ENCODE measurements at places on chromosomes 1 and 21.

DNA sequence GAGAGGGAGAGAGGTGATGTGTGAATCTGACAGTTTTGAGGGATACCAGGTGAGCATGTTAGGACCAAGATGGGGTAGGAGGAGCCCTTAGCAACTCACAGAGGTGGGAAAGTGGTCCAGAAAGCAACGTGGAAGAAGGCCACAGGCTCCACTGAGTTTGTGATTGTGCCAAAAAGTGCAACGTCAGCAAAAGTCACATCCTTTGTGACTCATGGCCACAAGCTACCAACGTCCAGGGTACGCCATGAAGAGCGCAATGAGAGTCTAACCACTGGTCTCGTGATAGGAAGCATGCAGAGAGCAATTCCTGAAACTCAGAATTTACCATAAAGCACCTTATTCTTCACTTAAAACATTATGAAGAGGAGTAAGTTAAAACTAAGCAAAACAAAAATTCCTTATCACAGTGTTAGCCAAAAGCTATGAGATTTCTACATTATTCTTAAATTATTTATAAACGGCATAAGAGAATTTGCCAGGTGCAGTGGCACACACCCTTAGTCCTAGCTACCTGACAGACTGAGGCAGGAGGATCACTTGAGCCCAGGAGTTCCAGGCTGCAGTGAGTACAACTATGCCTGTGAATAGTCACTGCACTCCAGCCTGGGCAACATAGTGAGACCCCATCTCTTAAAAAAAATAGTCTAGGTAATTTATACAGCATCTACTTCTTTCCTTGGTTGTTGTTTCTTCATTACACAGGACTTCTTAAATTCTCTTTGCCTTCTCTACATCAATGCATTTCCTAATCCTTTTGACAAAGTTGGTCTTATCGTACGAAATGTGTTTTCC, 55.2 kb downstream of the COLGALT2 start:
- DNase-seq: no peak

DNA sequence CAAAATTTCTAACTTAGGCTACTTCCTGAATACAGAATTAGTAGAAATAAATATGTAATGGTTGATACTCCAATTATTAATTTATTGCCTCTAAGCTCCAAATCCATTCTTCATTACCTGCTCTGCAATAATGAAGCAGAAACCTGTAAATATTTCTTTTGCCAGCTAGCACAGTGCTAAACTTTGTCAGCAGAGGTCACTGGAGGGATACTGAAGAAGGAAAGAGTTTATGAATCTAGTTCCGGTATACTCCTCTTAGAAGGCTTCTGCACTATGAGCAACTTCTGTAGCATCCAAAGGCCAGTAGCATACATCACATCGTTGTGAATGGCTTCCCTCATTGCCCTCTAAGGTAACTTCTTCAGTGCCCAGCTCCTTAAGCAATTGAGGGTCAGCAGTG, 81.0 kb upstream of the LHX8 start:
- no peak for DNase-seq

- peak; percentile 89 for DNase-seq
Measured at GRCh38 chr1:182962554-182963115, 9.7 kb upstream of the SHCBP1L start.

- DNase-seq: no peak
Measured at GRCh38 chr1:108592030-108592759, 32.3 kb downstream of the EEIG2 start.

GRCh38 chr1:39919545-39919944, 17.8 kb upstream of the MYCL start:
- DNase-seq: peak; percentile 69

DNA sequence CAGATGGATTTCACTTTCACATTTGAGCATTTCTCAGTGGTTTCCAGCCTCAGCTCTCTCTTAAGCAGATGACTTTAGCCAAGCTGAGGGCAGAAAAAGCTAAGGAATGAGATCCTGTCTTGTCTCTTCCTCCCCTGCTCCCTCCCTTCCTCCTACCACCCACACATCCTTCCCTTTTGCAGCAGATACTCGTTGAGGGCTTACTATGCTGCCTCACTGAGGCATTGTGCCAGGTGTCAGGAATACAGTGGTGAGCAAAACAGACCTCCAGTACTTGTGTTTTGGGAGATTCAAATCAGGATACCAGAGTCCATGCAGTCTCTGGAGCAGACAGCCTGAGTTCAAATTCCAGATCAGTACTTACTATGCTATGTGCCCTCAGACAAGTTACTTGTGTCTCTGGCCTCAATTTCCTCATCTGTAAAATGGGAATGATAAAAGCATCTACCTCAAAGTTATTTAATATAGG, 43.2 kb downstream of the KIF26B start:
- no peak for DNase-seq

DNA sequence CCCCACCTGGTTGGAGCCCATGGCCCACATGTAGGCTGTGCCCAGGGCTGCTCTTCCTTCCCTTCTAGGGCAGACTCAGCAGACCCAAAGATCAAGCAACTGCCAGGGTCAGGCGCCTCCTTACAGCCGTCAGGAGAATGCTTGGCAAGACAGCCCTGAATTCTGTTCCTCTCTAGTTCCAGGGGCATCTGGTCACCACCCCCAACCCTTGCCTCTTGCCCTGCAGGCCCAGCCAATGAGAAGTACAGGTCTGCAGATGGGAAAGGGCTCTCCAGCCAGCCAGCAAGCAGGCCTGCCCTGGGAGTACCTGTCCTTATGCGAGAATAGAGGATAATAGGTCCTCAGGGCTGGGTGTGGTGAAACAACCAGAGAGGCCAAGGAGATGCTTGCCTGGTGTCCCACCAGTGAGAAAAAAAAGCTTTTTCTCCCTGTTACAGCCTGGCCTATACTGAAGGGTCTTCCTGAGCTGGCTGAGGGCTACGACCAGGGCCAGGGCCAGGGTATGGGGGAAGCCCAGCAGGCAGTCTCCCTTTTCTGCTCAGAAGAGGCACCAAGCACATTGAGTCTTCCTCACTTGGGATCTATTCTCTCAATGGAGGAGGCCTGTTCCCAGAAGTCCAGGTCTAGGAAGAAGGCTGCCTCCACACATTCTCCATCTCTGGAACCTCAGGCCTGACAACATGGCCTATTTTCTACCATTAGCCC, 31.4 kb downstream of the NAV1 start:
- no peak for DNase-seq

DNA sequence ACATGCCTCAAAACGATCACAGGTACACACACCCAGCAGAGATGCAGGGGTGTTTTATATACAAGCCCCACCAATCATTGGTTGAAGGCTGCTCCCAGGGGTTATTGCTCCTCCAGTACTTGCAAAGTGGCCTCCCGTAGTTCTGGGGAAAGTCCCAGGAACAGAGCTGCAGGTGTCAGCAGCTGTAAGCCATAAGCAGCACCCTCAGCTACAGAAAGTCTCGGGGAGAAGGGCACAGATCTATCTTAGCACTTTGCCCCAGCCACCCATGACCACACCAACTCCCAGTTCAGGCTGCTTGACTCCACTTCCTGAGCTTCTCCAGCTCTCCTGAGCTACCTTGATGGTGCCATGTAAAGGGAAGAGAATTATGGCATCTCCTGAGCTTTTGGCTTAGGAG, 222.7 kb upstream of the GJB5 start:
- DNase-seq: no peak

DNA sequence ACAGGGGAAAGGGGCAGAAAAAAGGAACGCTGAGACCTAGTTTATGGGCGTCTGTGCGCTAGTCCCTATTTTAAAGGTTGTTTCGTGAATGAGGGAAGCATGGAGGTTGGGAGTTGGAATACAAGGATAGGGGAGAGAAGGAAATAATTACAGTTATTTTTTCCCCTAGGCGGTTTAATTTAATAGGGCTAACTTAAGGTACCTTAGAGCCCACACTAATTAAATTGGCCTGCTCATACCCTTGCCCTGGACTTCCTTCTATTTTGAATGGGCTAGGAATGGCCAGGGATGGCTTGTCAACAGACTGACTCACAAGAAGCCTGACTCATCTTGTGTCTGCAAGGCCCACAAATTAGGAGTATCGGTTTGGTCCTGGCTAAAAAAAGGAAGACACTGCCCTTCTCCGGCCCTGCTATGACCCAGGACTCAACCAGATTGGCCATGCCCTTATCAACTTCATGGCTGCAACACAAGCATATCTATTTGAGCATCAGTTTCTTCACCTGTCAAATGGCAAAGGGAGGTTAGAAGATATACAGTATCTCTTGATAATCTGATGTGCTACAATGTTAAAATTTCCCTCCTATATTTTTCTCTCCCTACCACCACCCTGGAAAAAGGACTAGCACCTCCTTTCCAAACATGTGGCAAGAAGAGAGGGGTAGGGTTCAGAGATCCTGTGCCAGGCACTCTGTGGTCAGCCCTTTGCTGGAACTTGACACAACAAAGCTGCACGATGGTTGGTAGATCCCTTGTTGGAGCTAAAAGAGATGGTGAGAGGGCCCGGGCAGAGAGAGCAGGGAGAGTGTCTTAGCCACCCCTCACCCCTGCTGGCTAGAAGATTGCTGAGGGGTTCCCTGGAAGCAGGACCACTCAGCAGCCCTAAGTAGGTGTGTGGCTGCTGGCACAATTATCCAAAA, 2.2 kb upstream of the SSBP3 start:
- no peak for DNase-seq

DNA sequence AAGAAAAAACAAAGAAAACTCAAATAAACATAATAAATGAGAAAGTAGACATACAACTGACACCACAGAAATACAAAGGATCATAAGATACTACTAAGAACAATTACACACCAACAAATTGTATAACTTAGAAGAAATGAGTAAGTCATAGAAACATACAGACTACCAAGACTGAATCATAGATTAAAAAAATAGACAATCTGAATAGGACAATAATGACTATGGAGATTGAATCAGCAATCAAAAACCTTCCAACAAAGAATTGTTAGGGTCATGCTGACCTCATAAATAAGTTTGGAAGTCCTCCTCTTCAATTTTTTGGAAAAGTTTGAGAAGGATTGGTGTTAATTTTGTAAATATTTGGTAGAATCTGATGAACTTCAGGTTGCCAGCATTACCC, 159.0 kb downstream of the PTBP2 start:
- no peak for DNase-seq

- no peak for DNase-seq
Measured at GRCh38 chr1:200866521-200866920, 6.3 kb upstream of the GPR25 start.

DNA sequence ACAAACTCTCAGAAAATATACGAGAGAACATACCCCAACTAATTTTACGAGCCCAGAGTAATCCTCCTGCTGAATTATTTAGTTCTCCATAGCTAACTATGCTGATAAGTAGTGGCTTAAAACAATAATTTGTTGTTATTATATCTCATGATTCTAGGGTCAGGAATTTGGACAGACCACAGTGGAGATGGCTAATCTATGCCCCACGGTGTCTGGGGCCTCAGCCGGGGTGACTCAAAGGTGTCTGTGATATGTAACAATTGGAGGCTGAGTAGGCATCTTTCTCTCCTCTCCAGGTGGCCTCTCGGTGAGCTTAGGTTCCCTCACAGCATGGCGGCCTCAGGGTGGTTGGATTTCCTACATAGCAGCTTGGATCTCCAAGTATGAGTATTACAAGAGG, 35.4 kb upstream of the FOXO6 start:
- no peak for DNase-seq

GRCh38 chr1:230119340-230119739, 52.3 kb downstream of the GALNT2 start:
- DNase-seq: no peak

DNA sequence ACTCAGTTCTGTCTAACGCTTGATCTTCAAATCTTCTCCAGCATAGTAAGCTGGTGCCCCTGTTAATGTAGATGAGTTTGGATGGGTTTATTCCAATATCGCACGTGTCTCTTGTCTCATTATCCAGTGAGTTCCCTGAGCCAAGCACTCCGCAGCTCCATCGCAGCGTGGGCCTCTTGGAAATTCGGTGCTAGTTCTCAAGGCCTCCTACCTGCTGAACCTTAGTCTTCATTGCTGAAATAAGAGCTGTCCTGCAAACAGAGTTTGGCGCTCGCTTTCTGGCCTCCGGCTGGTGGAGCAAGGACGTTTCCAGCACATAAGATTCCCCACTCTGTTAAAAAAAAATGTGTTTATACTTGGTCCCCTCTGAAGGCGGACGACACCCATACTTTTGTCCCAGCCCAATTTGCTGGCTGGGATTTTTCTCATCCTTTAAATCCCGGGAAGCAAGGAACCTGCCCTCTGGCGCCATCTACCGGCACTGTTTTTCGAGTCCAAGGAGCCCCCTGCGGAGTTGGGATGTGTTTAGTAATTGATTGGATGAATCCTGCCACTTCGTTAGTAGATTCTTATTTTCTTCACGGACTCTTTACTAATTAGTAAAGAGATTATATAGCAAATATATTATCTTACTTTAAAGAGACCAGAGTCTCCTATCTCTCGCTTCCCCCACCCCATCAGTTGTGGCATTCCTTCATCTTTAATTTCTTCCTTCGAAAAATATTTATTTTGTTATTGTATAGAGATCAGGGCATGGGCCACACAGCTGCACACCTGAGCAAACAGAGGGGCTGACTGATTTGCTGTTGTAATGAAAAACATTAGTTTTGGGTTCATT, 14.7 kb downstream of the JUN start:
- peak; percentile 78 for DNase-seq

GRCh38 chr1:97660431-97661105, 260.3 kb downstream of the DPYD start:
- no peak for DNase-seq
